ENCODE measurements at places on chromosomes 12 and 14.

DNA sequence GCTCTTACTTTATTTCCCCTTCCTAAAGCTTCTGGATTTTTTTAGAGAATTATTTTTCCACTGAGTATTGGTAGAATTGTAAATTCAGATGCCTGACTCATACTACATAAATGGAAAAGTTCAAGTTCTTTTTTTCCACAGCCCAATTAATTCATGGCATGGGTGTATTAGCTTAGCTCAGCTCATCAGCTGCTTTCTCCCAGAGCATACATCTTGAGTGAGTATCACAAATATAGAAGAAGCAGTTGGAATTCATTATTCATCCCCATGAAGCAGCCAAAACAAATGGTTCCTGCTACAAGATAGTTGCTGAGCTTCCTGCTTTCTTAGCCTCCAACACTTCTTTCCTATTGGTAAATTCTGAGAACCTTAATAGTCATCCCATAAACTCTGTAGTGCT, 105.1 kb downstream of the C12orf50 start:
- no peak for DNase-seq

- no peak for DNase-seq
These were observed 188.2 kb downstream of the NAV3 start for GRCh38 chr12:78018939-78019338.

DNA sequence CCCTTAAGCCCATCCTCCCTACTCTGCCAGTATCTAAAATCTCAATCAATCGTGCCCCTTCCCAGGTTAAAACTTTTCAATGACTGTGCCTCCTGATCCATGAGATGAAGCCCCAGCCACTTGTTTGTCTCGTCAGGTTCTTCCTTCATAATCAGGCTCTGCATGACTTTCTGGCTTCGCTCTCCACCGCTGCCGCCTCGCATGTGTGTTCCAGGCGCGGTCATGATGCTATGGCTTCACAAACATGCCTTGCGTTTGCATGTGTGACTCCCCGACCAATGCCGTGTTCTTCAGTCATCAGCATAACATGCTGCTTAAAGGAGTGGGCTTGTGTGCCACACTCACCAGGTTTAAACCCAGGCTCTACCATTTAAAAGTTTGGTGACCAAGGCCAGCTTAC, 5.0 kb upstream of the C1RL start:
- no peak for DNase-seq

GRCh38 chr14:42013559-42013958, 406.9 kb downstream of the LRFN5 start:
- DNase-seq, result no peak

DNA sequence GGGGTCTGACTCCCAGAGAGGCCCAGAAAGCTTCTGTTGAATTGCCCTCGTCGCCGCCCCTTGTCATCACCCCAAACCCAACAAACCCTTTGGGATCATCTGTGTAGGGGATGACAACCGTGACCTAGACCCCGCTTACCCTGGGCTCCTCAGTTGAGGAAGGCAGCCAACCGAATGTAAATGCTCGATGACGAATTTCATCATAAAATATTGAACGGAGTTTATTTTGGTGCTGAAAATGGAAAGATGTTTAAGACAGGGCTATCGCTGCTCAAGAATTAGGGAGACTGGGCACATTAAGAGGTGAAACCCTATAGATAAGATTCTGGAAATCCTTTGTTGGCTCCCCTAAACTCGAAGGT, 512 bp downstream of the ACTR10 start:
- no peak for DNase-seq

DNA sequence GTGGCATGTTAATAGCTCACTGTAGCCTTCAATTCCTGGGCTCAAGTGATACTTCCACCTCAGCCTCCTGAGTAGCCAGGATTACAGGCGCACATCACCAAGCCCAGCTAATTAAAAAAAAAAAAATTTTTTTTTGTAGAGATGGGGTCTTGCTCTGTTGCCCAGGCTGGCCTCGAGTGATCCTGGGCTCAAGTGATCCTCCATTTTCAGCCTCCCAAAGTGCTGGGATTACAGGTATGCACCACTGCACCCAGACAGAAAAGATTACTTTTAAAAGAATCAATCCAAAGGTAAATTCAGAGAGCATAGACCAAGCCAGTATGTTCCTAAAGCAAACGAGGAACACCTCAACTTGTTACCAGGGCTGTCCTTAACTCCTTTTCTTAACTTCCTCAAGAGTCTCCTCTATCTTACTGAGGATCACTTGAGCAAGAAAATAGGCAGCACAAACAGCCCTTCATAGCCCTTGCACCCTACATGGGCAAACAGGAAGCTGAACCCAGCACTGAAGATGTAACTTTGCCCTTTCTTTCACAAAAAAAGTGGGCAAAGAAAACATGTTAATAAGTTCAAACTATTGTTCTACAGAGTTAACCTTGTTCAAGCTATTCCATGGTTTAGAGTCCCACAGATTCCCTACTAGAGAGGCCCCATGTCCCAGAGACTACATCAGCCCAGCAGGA, 11.3 kb downstream of the CS start:
- no peak for DNase-seq

GRCh38 chr12:123077298-123078119, 73.4 kb downstream of the PITPNM2 start:
- no peak for DNase-seq

GRCh38 chr12:123251403-123252076, 18.3 kb downstream of the MTRFR start:
- no peak for DNase-seq

DNA sequence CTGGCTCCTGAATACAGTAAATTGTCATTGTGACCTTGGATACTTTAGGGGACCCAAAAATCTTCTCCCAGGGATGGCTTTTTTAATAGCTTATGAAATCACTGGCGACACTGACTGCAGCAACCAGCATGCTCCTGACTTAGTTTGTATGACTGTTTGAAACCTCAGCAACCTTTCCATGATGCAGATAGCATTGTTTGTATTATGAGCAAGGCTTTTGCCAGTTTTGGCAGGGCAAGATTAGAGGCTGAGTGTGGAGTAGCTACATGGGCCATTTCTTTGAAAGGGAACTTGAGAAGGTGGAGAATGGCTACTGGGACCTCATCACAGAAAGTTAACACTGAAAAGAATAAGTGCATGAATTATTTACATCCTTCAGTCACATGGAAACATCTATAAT, 50.9 kb downstream of the SLC4A8 start:
- no peak for DNase-seq

- DNase-seq, result no peak
These were observed 148.1 kb upstream of the MIS18BP1 start for GRCh38 chr14:45400950-45401640.

- peak; percentile 64 for DNase-seq
These were observed 730 bp downstream of the CLSTN3 start for GRCh38 chr12:7130701-7131501.

DNA sequence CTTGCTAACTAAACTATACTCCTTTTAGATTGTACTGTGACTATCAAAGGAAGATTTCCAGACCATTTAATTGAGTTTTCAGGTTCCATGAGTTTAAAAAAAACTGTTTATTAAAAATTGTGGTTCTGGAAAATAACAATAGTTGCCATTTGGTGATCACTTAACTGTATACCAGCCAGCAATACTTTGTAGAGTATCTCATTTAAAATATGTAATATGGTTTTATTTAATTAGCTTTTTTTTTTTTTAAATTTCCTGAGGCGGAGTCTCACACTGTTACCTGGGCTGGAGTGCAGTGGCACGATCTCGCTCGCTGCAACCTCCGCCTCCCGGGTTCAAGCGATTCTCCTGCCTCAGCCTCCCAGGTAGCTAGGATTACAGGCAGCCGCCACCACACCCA, 7.4 kb downstream of the MARK3 start:
- DNase-seq, result no peak

DNA sequence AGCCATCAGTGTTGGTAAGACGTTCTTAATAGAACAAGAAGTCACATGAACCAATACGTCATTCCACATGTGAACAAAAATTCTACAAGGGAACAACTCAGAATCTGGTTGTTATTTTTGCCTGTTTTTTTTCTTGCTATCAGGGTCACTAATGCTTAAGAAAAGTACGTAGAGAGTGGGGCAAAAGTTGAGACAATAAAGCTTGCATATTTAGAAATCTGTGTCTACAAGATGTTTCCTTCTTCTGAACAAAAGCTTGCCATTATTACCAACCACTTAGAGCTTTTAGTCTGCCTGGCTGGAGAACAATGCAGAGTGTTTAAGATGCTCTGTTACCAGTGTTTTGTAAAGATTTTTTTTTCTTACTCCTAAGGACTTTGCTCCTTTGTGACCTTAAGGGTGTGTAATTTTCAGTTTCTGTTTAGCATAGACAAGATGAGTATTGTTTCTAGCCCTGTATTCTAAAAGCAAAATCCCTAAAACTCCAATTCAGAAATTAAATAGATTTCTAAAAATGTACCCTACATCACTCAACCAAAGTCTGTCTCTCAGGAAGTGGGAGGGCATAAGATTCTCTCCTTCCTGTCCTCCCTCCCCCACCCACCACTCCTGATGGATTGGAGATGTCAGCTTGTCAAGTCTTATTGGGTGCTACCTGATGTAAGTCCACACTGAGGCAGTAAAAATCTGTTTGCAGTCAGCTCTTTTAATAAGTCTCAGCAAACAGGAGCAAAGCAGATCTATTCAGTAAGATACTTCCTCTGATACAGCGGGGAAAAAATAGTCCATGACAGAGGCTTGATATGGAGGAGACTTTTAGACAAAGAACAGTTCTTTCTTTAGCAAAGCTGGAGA, 267.6 kb downstream of the GRIN2B start:
- no peak for DNase-seq

GRCh38 chr14:59147007-59147406, 41.5 kb upstream of the DAAM1 start:
- DNase-seq, result no peak

GRCh38 chr14:77125281-77125801, 16.2 kb downstream of the ZDHHC22 start:
- no peak for DNase-seq

DNA sequence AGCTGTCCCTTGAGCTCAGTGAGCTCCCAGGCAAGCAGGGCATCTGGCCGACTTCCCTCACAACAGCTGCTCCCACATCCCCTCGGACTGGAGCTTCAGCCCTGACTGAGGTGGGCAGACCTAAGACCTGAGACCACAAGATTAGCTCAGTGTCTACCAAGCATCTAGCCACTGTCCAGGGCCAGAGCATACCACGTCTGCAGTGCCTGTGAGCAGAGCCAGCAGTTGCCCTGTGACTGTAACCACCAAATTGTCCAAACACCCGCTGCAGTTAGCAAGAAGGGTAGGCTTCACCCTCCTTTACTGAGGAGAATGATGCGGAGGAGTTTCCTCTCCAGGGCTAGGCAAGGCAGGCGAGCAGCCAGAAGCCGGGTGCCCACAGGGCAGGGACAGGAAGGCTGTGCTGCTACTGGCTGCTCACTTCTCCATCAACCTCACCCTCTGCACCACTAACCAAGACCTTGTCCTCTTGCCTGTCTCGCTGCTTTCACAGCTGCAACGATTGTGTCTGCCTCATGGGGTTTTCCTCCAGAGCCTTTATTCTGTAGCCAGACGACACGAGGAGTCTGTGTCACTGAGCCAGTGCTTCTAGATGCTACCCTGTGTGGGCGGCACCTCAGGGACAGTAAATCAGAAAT, 53.9 kb downstream of the ANAPC7 start:
- DNase-seq, result peak; percentile 55

DNA sequence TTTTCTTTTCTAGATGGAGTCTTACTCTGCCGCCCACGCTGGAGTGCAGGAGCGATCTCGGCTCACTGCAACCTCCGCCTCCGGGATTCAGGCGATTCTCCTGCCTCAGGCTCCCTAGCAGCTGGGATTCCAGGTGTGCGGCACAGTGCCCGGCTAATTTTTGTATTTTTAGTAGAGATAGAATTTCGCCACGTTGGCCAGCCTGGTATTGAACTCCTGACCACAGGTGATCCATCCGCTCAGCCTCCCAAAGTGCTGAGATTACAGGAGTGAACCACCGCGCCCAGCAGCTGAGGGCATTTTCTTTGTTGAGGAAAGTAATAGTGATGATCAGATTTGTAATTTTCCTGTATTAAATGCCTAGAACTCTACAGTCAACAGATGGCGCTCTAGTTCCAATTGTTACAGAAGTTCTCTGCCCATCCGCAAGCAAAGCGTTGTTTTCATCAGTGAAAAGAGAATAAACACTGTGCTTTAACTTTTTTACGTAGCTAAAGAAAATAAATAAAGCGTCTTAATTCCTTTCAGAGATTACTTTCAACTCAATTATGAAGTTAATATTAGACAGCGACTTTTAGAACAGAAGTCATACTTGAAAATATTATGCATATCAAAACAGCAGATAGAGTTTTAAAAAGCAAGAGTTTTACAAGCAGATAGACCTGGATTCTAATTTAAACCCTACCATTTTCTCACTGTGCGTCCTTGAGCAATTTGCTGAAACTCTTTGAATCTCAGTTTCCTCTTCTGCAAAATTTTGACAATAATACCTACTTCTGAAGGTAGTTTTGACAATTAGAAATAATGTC, 335.1 kb downstream of the DUSP6 start:
- peak; percentile 51 for DNase-seq

GRCh38 chr12:103928682-103929045, 1.5 kb upstream of the HSP90B1 start:
- peak; percentile 72 for DNase-seq

- peak; percentile 67 for DNase-seq
These were observed 19.5 kb upstream of the TTC9 start for GRCh38 chr14:70622111-70622712.

Measured in activated T-cell treated with anti-CD3 and anti-CD28 coated beads, Interleukin-2, amount 50 U/mL, for 72 hours (primary cell).